ENCODE measurements at places on chromosomes 2 and 18. TPM values are rescaled to one million over a fixed set of nuclear protein-coding genes. Genes with fewer than 3 reads are reported as not detected.

- DNase-seq, result peak; percentile 59
Measured at GRCh38 chr2:237324837-237325236, 89.1 kb downstream of the COL6A3 start.

GRCh38 chr2:174350018-174350417 is 15.3 kb downstream of the SP9 start:
- DNase-seq, result no peak

DNA sequence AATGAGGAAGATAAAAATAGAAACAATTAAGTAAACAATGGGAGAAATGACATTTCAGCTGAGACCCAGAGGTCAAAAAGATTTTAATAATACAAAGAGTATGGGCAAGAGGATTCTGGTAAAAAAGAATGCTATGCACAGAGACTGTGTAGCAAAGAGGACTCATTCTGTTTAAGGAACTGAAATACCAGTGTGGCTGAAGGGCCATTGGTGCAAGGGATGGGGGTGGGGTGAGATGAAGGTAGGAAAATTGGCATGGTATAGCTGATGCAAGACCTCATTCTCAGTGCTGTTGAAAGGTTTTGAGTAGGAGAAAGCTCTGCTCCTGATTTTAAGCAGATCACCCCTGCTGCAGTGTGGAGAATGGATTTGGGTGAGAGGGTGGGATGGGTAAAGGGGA is 10.8 kb downstream of the GALNT1 start:
- DNase-seq, result no peak

DNA sequence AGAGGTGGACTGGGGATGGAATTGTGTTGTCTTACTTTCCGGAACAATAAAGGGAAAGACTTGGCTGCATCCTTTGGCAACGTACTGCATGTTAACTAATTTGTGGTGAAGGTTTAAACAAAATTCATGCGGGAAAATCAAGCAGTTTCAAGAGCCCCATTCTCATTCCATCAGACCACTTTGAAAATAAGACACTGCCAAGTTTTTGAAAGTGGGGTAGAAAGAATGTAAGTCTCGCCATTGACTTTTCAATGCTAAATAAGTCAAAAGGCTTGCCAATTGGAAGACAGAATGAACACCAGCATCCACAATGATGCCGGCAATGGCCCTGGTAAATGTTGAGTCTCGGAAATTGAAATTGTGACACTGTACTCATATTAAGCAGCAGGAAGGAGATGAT is 322.0 kb downstream of the RND3 start:
- no peak for DNase-seq

- DNase-seq, result no peak
Measured at GRCh38 chr2:105867587-105867986, 122.9 kb downstream of the NCK2 start.

GRCh38 chr2:29255004-29255403 is 139.8 kb downstream of the CLIP4 start:
- DNase-seq, result no peak

Gene CCBE1
- 2.4 TPM for total RNA-seq

- no peak for DNase-seq
Measured at GRCh38 chr2:49042488-49042887, 111.8 kb downstream of the FSHR start.

Gene VWC2L
- total RNA-seq, result 4.3 TPM

DNA sequence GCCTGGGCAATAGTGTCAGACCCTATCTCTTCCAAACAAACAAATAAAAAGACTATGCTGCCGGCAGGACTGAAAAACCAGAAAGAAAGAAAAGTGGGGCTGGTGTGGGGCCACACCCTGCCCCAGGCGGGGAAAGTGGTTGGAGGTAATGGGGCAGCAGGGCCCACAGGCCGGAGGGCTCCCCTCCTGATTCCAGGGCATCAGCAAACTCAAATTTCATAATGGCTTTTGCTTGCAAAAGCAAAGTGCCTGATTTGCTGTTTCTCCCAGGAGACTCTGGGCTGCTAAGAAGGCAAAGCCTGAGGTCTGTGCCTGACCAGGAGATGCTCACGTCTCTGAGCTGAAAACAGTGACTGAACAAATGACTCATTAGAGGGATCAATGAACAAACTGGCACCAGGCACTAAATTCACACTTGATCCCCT is 121.9 kb downstream of the HDAC4 start:
- DNase-seq, result no peak

DNA sequence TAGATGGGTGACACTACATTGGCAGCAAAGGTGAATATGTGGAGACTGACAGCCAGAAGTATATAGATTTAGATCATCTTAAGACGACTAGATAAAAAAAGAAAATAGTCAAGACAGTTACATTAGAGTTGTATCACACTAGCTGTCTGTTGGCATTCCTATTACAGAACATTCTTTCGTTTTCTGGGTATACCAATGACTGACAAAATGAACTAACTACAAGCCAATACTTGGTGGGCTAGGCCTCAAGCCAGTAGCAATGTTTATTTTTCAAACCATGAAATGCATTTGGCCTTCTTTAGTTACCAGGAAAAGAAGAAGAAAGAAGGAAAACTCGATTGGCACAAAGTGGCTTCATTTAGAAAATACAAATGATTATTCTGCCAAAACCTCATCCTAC is 944.9 kb upstream of the ZEB2 start:
- DNase-seq, result no peak

GRCh38 chr2:166984797-166985196 is 96.5 kb downstream of the XIRP2 start:
- no peak for DNase-seq

DNA sequence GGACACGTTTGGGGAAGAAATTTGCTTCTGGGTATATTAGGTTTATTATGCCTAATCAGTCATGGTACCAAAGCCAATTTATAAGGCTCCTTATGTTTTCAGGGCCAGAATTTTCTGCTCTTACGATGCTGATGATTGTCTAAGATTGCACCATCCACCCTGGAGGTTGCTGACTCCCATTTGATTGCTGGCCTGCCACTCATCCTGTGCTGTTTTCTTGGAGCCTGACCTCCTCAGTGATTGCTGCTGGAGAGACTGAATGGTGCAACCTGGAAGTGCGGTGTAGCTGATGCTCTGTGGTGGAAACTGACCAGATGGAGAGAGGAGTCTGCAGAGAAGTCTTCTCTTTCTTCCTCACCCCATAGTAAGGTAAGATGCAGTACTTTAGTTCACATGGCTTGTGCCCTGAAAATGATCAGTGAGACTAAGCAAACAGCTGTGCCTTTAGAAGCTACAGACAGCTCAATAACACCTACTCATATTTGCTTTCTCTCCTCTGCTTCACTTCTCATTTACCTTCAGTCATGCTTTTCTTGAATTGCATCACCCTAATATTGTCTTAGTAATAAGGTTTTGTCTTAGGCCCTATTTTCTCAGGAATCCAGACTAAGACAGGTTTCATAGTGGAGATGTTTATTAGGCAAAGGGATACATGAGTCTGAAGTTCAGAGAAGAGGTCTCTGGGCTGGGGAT is 17.4 kb downstream of the ZNF24 start:
- no peak for DNase-seq

GRCh38 chr18:32057624-32058165 is 34.0 kb upstream of the RNF138 start:
- DNase-seq, result no peak

Gene GAL3ST2
- total RNA-seq, result 2.2 TPM

DNA sequence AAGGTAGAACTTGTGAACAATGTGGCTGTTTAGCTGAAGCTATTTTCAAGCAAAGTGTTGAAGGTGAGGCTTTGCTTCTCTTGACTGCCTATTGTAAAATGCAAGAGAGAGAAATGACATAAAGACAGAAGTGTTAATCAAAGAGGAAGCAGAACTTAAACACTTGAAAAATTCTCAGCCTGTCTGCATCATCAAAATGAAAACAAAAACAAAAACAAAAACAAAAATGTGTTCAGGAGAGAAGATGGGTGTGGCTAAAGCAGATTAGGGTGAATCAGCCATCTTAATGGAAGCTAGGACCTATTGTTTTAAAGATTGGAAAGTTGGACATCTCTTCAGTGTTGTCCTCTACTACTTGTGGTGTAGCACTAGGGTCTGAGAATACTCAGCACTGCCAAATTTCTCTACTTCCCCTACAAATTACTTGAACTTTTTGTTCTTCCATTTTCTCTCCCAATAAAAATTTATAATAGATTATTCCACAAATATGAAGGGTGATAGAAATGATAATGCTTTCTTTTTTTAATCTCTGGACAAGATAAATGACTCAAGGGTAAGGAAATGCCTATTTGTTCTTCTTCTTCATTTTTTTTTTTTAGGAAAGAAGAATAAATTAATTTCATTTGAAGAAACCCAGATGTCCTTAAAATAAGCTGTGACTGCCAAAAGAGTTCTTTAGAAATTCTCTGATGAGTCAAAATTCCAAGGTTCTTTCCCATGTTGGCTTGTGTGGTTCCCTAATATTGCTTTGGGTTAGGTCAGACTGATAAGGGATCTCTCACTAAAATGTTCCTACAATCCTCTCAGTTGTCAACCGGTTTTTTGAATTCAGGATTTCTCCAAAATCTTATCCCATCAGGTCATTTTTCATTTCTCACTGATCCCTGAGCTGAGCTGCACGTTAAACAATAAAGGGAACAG is 571.2 kb upstream of the ZEB2 start:
- peak; percentile 63 for DNase-seq

- DNase-seq, result peak; percentile 71
Measured at GRCh38 chr2:154914561-154914960, 216.1 kb downstream of the KCNJ3 start.

GRCh38 chr2:143934626-143935481 is 585.1 kb downstream of the ZEB2 start:
- no peak for DNase-seq

GRCh38 chr2:181203916-181204315 is 223.5 kb downstream of the UBE2E3 start:
- no peak for DNase-seq
